Endodermal cell (in vitro differentiated cells): ENCODE measurements at places on chromosomes 16 and 17.

DNA sequence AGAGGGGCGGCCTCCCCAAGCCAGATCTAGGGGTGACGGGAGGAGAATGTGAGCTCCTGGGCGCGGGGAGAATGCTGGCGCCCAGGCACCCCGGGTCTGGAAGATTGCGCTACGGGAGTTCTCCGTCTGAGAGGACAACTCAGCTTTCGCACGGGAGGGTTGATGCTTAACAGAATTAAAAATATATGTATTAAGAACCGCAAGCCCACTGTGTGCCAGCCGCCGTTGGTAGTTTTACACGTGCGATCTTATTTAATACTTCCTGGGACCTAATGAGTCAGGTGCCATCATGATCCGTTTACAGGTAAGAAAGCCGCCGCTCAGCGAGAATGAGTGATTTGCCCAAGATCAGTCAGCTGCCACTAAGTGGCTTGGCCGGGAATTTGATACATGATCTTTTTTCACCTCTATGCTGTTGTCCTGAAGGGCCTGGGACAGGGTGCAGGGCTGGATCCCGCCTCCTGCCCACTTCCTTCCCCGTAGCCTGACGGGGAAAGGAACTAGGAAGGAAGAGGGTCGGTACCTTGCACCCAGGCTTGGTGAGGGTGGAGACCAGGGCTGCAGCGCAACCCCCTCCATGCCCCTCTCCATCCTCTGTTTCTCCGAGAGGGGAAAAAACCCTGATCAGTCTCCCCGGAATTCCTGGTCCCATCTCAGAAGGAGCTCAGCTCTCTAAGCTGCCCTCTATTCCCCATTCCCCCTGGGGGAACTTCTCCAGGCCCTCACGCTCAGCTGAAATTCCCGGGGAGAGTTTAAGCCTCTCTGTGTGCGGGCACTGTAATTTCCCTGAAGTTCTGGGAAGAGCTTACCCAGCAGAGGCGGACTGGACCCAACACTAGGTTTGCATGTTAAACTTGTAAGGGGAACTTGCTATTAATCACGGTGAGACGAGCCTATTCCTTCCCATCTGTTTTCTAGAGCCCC is 983 bp downstream of the VAT1L start:
- DNase-seq = peak; percentile 73

GRCh38 chr17:37551788-37552187 is 57.4 kb downstream of the SYNRG start:
- DNase-seq = no peak

GRCh38 chr17:78317794-78318400 is 42.0 kb downstream of the SOCS3 start:
- no peak for DNase-seq

- no peak for DNase-seq
Observed at GRCh38 chr17:70365091-70365583, 195.8 kb downstream of the KCNJ2 start.

GRCh38 chr17:15966183-15966878 is 21.4 kb downstream of the ADORA2B start:
- peak; percentile 96 for DNase-seq

GRCh38 chr16:21953541-21953902 is 361 bp downstream of the UQCRC2 start:
- DNase-seq = no peak

DNA sequence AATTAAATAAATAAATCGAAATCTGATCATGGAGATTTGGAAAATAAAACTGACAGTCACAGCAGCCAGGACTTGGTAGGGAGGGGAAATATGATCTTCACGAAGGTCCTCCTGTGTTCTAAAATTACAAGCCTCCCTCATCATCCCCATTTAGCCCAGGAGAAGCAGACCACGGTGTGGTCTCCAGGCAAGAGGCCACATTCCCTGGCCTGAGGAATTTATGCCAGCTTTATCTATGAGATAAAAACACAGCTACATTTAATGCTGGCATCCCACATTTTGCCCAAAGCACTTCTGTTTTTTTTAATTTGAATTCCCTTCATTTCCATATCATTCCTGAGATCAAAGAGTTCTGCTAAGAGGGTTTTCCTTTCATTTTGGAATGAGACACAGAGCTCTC is 43.2 kb downstream of the ABCC12 start:
- DNase-seq = no peak

DNA sequence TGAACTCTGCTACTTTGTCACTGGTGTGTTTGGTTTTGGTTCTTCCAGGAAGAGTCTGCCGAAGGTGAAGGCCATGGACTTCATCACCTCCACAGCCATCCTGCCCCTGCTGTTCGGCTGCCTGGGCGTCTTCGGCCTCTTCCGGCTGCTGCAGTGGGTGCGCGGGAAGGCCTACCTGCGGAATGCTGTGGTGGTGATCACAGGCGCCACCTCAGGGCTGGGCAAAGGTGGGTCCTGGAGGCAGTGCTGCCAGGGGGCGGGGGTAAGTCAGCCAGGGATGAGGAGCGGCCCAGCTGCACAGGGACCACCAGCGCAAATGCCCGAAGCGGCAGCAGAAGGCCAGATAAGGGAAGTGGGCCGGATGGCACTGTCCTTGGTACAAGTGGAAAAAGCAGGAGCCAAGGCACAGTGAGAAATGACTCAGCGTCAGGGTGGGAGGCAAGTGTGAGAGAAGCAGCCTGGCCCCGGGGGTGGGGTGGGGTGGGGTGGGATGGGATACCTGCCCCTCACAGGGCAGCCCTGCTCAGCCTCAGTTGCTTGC is 41.9 kb downstream of the TMEM11 start:
- DNase-seq = peak; percentile 40

DNA sequence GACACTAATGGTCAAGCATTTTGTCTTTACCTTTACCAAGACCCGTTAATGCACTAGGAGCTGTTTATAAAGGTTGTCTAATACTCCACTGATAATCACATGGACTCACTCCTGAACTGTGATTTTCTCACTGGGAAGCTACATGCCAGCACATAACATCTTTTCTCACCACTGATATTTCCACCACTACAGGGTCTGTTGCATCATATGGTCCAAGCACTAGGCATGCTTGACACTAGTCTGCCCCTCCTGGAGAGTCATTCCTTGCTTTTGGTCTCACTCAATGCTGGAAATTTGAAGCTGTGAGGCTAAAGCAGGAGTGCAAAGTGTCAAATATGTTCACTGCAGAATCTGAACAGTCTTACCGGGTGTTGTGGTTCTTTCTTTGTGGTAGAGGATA is 1576.8 kb downstream of the CDH8 start:
- no peak for DNase-seq

GRCh38 chr17:61490540-61490975 is 38.3 kb downstream of the TBX4 start:
- no peak for DNase-seq

DNA sequence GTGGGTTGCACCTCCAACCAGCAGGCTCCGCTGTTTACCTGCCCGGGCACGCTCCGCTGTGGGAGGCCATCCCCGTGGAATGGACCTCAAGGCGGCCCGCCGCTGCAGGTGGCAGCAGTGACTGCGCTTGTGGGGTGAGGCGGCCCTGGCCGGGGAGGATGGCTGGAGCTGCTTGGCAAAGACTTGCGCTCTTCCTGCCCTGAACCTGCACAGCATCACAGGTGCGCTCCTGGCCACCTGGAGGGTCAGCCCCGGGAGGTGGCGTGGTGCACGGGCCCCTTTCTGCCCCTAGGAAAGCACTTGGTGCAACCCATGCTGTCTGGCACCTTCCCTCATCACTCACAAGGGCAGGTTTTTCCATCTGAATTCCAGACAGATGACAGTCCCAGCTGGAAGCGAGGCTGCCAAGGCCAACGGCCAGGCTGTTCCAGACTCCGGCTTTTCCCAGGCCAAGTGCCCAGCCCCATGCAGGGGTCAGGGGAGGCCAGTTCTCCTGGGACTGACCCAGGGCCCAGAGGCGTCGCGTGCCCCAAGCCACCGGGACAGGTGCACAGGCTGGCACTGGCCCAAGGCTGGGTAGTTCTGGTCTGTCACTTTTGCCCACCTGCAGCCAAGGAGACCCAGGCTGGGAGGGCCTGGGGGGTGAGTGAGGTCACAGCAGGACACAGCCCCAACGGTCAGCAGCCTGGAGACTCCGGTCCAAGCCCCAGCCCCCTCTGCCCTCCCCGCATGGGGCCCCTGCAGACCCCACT is 13.3 kb downstream of the UTS2R start:
- DNase-seq = peak; percentile 78

- DNase-seq = no peak
Observed at GRCh38 chr17:61240851-61241468, 158.7 kb upstream of the TBX2 start.

GRCh38 chr17:74274709-74275340 is 791 bp downstream of the DNAI2 start:
- DNase-seq = no peak

DNA sequence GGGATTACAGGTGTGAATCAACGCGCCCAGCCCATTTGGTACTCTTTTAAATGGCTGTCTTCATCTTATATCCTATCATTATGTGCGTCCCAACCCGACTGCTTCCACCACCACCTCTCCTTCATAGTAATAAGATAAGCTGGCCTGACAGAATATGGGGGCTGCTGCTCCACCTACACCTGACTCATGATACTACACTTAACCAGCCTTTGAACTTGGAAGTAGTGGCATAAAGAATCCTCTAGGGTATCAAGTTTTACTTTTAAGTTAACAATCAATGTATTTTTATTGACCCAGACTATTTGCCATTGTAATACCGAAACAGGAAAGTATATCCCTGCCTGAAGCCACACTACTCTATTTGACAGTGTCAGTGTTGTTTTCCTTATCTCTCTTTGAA is 18.8 kb downstream of the PDZD9 start:
- no peak for DNase-seq

DNA sequence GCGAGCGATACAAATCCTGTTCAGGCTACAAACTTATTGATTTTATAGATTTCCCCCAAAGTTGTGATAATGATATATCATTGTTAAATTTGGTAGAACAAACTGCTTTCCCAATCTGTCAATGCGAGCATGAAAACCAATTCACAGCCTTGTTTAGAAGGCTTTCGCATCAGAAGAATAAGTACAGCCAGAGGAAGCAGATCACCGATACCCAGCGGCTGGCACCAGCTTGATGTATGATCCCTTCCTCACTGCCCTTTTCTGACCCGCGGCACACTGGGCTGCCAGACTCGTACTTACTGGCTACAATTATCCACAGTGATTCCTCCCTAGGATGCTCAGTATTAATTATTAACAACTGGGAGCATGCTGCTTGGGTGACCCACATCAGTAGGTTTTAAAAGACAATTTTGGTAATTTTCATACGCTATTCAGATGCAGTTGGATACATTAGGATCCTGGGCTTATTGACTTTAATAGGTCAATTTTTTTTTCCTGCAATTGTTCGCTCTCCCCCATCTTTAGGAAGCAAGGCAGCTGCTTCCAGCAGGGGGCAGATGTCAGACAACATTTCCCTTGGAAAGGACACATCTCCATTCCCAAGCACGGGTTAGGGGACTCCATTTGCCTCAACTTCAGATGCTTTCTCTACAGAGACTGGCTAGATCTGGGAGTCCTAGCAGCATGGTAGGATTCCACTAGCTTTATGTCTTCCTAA is 582.7 kb upstream of the PSMD7 start:
- peak; percentile 88 for DNase-seq
